ENCODE measurements at places on chromosomes 12 and 14.
A peak's percentile ranks its signal among the peaks of the same experiment; 100 is the strongest.

DNA sequence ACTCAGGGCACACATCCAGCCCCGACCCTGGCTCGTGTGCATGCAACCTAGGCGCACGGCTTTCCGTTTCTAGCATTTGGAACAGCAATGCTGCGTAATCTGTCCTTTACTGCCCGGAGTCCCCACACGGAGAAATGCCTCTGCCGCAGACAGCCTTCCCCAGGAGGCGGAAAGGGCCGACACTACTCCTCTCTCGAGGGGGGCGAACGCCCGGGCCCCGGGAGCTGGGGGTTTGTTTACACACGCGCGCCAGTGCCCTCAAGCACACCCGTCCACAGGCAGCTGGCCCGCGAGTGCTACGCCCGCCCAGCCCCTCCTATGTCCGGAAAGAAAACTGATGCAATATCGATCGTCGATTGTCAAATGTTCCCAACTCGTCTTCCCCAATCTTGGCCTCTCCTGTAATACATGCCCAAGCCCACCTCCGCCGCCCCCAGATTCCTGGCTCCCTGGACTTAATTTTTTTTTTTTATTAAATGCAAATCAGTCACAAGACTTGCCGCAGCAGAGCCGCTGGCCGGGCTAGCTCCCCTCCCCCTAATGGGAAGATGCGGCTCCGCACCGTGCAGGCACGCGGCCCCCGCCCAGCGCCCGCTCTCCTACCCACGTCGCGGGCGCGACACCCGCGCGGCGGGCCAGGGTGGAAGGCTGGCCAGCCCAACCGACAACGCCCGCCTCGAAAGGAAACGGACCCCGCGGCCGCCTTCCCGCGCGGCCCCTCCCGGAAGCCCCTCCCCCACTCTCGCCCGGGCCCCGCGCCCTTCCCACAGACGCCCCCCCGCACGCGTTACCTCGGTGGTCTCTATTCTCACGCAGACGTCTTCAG, 642 bp downstream of the SLC38A2 start:
- DNase-seq = peak; percentile 63

GRCh38 chr14:55245657-55246268, 25.5 kb upstream of the FBXO34 start:
- peak; percentile 49 for DNase-seq

- DNase-seq = no peak
These were observed 223.7 kb downstream of the CHST11 start for GRCh38 chr12:104680491-104680890.

- DNase-seq = peak; percentile 71
These were observed 1.5 kb downstream of the PRKCH start for GRCh38 chr14:61322799-61323290.

- no peak for DNase-seq
These were observed 1.5 kb upstream of the RASAL1 start for GRCh38 chr12:113136990-113137511.

- no peak for DNase-seq
These were observed 16.0 kb upstream of the SERPINA4 start for GRCh38 chr14:94545131-94545841.

GRCh38 chr14:92310776-92311375, 12.1 kb upstream of the SLC24A4 start:
- DNase-seq = no peak

DNA sequence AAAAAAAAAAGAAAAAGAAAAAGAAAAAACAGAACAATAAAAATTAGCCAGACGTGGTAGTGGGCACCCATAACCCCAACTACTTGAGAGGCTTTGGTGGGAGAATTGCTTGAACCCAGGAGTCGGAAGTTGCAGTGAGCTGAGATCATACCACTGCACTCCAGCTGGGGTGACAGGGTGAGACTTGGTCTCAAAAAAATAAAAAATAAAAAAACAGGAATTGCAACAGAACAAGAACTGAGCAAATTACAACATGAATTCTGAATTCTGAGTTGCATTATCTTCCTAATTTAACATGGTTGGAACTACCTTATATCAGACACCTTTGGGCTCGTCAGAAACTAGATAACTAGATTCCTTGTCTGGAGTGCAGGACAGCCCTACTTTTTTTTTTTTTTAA, 53.3 kb upstream of the NR2C1 start:
- no peak for DNase-seq

GRCh38 chr12:49963976-49964815, 2.5 kb downstream of the AQP5 start:
- DNase-seq = no peak

DNA sequence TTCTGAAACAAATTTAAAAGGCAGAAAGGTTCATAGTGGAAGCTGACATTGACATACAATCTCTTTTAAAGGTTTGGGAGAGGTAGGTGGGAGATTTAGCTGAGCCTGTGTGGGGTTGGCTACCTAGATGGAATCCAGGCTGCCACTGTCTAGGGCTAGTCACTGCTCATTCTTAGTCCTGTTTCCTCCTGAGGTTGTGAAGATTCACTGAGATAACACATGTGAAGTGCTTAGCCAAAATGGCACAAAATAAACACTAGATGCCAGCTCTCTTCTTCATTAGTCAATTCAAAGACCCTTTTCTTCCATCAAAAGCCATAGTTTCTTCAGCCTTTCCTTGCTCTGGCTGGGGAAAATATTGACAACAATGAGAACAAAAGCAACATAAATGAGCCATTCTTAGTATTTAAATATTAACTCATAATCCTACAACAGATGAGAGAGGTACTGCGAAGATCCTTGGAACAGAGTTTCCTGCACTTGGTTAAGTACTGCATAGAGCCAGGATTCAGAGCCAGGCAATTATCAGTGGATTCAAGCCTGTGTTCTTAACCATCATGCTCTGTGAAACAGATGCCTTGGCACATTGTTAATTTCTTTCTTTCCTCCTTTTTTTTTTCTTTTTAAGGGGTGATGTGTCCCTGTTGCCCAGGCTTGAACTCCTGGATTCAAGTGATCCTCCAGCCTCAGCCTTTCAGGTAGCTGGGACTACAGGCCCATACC, 3.5 kb downstream of the MYF6 start:
- DNase-seq = no peak

DNA sequence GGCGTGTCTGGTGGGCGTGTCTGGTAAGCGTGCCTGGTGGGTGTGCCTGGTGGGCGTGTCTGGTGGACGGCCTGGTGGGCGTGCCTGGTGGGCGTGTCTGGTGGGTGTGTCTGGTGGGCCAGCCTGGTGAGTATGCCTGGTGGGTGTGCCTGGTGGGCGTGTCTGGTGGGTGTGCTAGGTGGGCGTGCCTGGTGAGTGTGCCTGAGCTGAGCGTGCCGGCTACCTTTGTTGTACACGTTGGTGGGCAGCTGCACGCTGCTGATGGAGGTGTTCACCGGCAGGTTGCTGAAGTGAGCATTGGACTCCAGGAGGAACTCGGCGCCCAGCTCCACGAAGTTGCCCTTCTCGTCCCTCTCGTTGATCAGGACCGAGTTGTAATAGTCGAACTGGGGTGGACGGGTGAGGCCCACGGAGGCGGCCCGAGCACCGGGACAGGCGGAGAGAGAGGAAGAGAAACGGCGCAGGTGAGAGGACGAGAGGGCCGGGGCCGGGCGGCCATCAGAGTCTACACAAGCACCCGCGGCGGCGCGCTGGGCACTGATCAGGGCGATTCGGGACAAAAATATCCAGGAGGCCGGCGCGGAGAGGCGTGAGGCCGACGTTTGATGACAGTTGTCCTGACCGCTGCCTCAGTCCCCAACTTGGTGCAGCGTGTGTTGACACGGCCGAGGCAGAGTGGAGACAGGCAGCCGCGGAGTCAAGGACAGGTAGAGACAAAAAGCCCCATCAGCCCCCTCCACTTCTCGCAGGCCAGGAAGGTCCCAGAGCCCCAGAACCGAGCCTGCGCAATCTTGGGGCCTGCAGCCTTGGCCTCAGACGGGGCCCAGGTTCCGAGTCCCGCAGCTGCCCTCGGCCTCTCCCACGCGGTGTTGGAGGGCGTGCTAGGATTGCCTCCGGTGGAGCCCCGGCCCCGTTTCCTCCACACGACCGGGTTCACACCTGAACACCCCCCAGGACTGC, 10.5 kb downstream of the CACNA2D4 start:
- peak; percentile 39 for DNase-seq

- no peak for DNase-seq
These were observed 359.8 kb downstream of the FOXG1 start for GRCh38 chr14:29126361-29126760.

GRCh38 chr12:82504409-82504808, 146.1 kb downstream of the METTL25 start:
- no peak for DNase-seq

DNA sequence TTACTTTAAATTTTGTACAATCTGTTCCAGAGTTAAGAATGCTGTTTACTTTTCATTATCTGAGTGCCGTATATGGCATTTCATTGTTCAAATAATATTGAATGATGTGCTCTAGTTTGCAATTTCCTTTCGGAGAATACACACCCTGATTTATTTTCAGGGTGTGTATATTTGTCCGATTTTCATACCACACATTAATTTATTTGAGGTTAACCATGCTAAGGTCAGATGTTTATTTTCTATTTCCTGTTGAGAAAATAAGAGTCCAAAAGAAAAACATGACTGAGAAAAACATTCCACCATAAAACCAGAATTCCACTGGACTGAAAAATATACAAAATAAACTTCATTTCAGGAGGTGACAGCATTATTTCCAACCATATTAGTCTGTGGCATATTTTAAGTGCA, 64.2 kb upstream of the OVCH1 start:
- DNase-seq = no peak

GRCh38 chr12:95198914-95199313, 18.4 kb downstream of the FGD6 start:
- no peak for DNase-seq

DNA sequence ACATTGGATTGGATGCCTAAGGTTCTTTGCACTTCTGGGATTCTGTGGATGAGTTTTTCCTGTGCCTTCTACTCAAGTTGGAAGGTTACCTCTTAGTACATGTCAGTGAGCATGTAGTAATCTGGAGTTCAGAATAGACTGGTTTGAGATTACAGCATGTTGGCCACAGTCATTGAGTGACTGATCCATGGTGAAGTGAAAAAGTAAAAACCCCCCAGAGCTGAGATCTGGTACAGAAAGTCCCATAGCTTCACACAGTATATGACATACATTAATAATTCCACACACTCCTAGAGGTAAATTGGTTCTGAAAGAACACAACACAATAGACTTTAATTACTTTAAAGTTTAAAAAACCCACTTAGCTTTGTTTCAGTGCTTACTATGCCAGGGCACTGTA, 11.9 kb upstream of the CCND2 start:
- DNase-seq = no peak

DNA sequence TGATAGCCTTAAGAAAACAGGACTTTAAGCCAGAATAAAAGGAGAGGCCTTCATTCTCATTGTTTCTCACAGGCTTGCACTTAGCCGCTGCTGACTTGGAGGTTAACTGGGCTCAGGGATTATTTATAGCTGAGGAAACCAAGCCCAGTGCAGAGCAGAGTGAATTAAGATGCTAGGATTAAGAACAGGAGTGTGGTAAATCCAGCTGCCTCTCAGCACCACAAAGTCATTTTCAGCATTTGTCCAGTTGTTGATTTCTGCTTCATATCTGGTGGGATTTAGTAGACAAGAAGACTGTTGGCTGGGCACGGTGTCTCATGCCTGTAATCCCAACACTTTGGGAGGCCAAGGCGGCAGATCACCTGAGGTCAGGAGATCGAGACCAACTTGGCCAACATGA, 14.3 kb upstream of the KRT73 start:
- DNase-seq = no peak

DNA sequence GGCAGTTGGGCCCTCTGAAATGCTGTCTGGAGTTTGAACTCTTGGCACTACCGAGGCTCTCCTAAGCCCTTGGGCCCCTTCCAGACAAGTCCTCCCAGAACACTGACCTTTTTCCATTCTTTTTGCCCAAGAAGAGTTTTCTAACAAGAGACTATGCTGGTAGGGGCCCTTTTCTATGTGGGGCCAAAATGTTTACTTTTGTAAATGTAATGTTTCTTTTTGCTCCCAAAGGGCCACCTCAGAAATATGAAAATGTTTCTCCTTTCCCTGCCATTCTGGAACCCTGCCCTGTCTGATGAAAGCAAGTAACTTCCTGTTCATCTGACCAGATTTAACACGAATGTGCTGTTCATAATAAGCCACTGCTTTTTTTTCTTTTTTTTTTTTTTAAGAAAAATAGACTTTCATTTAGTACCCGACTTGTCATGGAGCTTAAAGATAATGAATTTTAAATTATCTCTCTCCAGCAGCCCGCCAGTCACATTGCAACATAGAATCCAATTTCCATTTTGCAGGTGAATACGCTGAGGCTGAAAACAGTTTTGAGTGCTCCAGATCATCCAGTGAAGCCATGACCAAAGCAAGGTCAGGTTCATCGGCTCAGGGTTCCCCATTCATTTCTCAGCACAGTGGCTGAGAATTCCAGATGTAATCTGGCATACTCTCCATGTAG, 169.9 kb downstream of the DPF3 start:
- no peak for DNase-seq

GRCh38 chr12:101552277-101552676, 42.5 kb upstream of the MYBPC1 start:
- no peak for DNase-seq

- peak; percentile 81 for DNase-seq
These were observed 99.6 kb downstream of the RIN3 start for GRCh38 chr14:92613008-92613658.

DNA sequence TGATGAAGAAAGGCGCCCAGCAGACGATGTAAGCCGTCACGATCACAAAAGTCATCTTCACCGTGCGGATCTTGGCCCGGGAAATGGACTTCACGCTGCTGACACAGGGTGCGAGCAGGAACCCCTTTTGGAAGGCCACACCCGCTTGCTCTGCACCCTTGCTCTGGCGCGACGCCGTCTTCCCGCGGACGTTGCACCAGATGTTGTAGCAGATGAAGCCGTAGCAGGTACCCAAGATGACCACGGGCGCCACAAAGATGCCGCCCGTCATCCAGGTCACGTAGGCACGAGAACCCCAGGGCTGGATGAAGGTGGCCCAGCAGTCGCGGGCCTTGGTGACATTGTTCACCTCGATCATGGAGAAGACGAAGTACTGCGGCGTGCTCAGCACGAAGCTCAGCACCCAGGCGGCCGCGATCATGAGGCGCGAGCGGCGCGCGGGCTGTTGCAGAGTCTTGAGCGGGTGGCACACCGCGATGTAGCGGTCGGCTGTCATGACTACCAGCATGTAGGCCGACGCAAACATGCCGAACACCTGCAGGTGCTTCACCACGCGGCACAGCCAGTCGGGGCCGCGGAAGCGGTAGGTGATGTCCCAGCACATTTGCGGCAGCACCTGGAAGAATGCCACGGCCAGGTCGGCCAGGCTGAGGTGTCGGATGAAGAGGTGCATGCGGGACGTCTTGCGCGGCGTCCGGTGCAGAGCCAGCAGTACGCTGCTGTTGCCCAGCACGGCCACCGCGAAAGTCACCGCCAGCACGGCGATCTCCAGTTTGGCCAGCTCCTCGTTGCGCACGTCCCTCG, 890 bp downstream of the AVPR1A start:
- DNase-seq = no peak

DNA sequence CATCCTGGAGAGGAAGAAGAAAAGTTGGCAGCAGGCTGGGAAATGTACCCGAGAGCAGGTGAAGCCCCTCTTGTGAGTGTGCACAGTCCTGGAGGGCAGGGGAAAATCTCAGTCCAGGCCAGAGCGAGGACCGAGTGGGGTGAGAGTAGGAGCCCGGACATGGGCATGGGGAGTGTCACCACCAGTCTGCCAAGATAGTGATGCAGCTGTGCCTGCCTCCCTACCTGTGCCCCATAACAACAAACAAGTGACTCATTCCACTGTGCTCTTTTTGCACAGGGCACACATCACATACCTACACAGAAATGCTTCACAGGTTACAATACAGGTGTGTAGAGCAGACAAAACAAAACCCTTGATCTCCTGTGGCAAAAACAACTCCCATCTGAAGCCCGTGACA, 205.9 kb upstream of the PELI2 start:
- DNase-seq = no peak

GRCh38 chr12:6684609-6685008, 4.6 kb downstream of the ZNF384 start:
- peak; percentile 45 for DNase-seq

GRCh38 chr12:47207340-47207717, 127.6 kb upstream of the AMIGO2 start:
- peak; percentile 56 for DNase-seq
